ENCODE measurements at places on chromosomes 6 and 20. TPM values are rescaled to one million over a fixed set of nuclear protein-coding genes. Genes with fewer than 3 reads are reported as not detected.

DNA sequence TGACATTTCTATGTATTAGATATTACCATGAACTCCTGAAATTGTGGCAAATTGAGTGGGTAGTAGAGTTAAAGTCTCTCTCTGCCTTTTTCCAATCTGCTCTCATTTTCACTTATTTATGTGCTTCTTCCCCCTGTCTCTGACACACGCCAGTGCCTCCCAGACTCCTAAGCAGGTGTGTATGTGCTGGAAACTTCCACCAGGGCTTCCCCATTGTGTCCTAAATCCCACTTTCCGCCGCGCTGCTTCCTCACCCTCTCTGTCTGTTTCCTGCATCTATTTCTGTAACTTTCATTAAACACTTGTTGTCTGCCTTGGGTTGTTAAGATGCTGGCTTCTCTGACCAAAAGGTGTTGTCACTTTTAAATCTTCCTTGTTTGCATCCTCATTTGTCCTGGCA, 97.6 kb upstream of the HDGFL1 start:
- H3K36me3 ChIP-seq: no peaks in the 10 kb centered on the region
- no peaks in the 10 kb centered on the region for H3K27me3 ChIP-seq
- H3K4me1 ChIP-seq: no peaks in the 10 kb centered on the region
- DNase-seq: no peak

GRCh38 chr20:59145924-59146779, 17.5 kb upstream of the ZNF831 start:
- no peaks in the 10 kb centered on the region for H3K27me3 ChIP-seq
- DNase-seq: peak; percentile 90
- peak overlapping the region; percentile 99 for H3K27ac ChIP-seq
- H3K4me3 ChIP-seq: peak overlapping the region; percentile 77
- H3K36me3 ChIP-seq: peaks cover 19% of the 10 kb centered on the region

DNA sequence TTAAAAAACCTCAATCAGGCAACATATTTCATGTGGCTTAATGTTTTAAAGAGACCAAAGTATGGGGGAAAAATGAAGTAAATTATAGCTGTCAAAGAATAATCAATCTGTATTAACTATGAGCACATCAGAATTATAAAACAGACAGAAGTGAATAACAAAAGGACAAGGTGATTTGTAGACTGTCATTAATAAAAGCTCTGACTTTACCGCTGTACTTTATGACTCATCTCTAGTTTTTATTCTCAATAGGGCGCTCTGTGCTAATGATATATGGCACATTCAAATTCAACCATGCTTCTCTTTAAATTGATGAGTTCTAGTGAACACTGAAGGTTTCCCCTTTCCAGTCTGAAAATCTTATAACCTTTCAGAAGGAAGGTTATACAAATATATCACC, 72.0 kb downstream of the PREP start:
- DNase-seq: no peak
- no peak overlapping the region for H3K27ac ChIP-seq
- H3K4me1 ChIP-seq: peaks cover 3% of the 10 kb centered on the region
- H3K27me3 ChIP-seq: no peaks in the 10 kb centered on the region
- H3K36me3 ChIP-seq: peaks cover 59% of the 10 kb centered on the region
- no peak overlapping the region for H3K4me3 ChIP-seq

DNA sequence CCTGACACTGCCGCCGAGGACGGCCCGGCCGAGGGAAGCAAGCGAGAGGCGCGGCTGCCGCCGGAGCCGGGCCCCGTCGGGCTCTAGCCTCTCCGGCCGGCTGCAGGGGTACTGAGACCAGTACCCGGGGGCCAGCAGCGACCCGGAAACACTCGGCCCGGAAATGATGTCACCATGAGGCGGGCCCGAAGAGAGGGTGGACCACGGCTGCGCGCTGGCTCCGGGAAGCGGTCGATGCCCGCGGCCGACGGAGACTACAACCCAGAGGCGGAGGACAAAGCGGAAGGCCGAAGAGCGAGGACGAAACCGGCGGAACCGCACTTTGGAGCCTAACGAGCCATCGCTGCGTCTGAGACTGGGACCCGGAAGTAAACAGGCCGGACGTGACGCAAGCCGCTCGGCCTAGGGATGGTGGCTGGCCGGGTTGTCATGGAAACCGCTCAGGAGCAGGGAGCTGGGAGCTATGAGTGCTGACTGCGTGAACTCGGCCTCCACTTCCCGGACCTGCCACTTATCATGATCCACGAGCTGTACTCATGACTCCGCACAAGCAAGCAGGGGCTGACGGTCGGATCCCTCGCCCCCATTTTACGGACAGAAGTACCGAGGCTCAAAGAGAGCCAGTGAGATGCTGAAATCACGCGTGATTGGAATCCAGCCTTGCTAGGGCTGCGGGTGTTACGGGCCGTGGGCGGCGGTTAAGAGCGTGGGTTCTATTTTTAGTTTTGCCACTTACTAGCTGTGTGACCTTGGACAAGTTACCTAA, at the start of gene SPATA2:
SPATA2 (minus strand) TSS at position 150 of the 766 bp plus-strand sequence. CDS start 7,039 bp downstream, outside the sequence.
- no peaks in the 10 kb centered on the region for H3K36me3 ChIP-seq
- H3K27me3 ChIP-seq: no peaks in the 10 kb centered on the region
- H3K4me1 ChIP-seq: peaks cover 27% of the 10 kb centered on the region
- peak within 1 kb of the TSS; percentile 100 for H3K27ac ChIP-seq
- H3K4me3 ChIP-seq: peak within 1 kb of the TSS; percentile 99
- peak; percentile 96 for DNase-seq

- no peaks in the 10 kb centered on the region for H3K4me1 ChIP-seq
- H3K4me3 ChIP-seq: no peak overlapping the region
- no peaks in the 10 kb centered on the region for H3K36me3 ChIP-seq
- DNase-seq: no peak
Measured at GRCh38 chr20:46279103-46279502, 29.2 kb downstream of the CDH22 start.

DNA sequence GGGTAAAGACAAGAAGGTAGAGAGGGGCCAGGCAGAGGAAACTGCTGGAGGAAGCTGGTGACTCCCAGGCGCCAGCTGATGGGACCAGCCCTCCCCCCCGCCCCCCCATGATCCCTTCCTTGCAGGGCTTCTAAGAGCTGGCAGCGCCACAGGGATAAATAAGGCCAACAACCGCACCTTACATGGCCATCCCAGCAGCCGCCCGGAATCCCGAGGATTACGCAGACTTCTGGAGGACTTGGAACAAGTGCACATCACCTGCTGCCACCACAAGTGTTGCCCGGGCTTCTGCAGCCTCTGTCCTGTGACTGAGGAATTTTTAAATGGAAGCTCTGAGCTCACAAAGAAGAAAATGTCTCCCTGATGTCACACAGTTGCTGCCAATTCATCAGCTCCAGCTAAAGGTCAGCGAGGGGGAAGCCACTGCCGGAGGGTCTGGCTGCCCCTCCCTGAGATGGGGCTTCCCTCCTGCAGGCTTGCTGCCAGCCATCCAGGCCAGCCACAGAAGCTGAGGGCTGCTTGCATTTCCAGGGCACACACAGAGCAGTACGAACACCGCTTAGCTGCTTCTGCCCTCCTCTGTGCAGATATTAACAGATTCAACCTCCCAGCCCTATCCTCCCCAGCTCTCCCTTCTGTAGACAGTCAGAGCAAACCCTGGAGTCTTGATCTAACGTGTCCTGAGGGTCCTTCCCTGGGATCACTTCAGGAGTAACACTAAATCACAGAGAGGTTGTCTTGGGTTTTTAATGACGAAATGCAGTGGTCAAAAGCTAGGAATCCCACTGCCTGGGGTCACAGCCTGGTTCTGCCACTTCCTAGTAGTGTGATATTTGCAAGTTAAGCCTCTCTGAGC, 38.6 kb upstream of the PIM1 start:
- H3K4me3 ChIP-seq: no peak overlapping the region
- H3K27ac ChIP-seq: no peak overlapping the region
- H3K27me3 ChIP-seq: peaks cover under 1% of the 10 kb centered on the region

GRCh38 chr6:71512256-71512655, 223.6 kb downstream of the OGFRL1 start:
- H3K4me1 ChIP-seq: no peaks in the 10 kb centered on the region
- no peaks in the 10 kb centered on the region for H3K27me3 ChIP-seq
- H3K36me3 ChIP-seq: no peaks in the 10 kb centered on the region
- H3K4me3 ChIP-seq: no peak overlapping the region
- no peak for DNase-seq

DNA sequence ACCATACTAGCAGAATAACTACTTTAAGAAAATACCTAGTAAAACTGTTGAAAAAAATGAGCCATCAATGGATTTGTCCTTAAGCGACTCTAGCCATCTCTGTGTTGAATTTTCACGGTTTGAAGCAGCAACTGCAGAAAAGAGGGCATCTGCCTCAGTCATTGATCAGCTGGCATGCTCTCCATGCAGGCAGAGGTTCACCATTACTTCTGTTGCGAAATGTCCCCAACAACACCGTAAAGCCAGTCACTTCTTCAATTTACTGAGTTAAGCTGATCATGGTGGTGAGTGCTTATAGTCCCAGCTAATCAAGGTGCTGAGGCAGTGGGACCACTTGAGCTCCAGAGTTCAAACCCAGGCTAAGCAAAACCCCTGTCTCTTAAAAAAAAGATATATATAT, 11.1 kb downstream of the TPD52L1 start:
- H3K27ac ChIP-seq: no peak overlapping the region
- no peaks in the 10 kb centered on the region for H3K36me3 ChIP-seq
- DNase-seq: no peak
- H3K4me3 ChIP-seq: no peak overlapping the region
- H3K27me3 ChIP-seq: peaks cover 11% of the 10 kb centered on the region

The HSPA12B gene
- total RNA-seq: not detected

The GRIK2 gene
- not detected for total RNA-seq

The LAMA2 gene
- total RNA-seq: 0.65 TPM

The TRIM31 gene
- not detected for total RNA-seq

Data from activated CD4-positive, alpha-beta T cell treated with anti-CD3 and anti-CD28 coated beads for 36 hours (primary cell).